Stimulated activated CD8-positive, alpha-beta memory T cell treated with anti-CD3 and anti-CD28 coated beads, Interleukin-15, amount 100 ng/mL, for 4 hours (primary cell): ENCODE measurements at places on chromosomes 11 and 22.

DNA sequence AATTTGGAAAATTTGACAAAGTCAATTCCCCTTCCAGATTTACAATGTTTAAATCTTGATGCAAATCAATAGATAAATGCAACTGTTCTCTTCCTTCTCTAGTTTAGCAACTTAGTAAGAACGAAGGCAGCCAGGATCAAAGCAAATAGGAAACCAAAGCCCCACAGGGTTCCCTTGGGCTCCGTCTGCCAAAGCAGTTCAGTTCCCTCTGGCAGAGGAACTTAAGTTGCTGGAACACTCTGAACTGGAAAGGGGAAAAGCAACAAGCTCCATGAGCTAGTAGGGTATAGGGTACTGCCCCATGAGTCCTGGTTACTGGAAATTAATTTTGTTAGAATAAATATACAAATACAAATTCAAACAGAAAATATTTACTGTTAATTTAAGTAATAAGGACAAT, 91.3 kb downstream of the RELT start:
- no peak for DNase-seq

GRCh38 chr11:57453543-57454177, 6.7 kb upstream of the RTN4RL2 start:
- no peak for DNase-seq

GRCh38 chr11:17558025-17558780, 11.1 kb downstream of the OTOG start:
- no peak for DNase-seq

- DNase-seq = no peak
Measured at GRCh38 chr11:44971185-44971584, 20.5 kb upstream of the TP53I11 start.

GRCh38 chr22:50342651-50343540, at the start of gene PPP6R2:
TSS of gene PPP6R2 (plus strand) at chr22:50343327. CDS start at chr22:50393909, 50,582 bp downstream.
- peak; percentile 77 for DNase-seq
